ENCODE measurements at places on chromosomes 16 and 17.

GRCh38 chr17:62802561-62803205, 5.4 kb downstream of the MARCHF10 start:
- peaks cover 13% of the 10 kb centered on the region for H3K27me3 ChIP-seq
- DNase-seq: no peak
- H3K36me3 ChIP-seq: no peaks in the 10 kb centered on the region
- no peak overlapping the region for H3K27ac ChIP-seq

DNA sequence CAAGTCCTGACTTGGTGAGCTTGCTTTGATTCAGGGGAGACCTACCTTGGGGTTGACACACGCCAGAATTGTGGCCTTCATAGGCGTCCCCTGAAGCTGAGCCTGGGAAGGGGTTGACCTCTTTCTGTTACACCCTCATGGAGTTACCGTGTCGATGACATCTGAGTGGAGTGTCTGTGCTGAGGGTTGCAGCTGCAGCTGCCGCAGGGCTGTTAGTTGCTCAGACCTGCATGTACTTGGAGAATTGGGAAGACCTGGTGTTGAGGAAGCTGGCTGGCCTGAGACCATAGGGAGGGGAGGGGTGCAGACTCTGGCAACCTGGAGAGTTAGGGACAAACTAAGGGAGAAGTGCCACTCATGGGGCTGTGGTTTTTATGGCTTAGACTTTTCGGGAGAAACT, 9.6 kb downstream of the GSE1 start:
- H3K4me3 ChIP-seq: peak overlapping the region; percentile 52
- peak overlapping the region; percentile 63 for H3K27ac ChIP-seq
- H3K36me3 ChIP-seq: peaks cover 3% of the 10 kb centered on the region
- DNase-seq: no peak
- H3K27me3 ChIP-seq: no peaks in the 10 kb centered on the region

DNA sequence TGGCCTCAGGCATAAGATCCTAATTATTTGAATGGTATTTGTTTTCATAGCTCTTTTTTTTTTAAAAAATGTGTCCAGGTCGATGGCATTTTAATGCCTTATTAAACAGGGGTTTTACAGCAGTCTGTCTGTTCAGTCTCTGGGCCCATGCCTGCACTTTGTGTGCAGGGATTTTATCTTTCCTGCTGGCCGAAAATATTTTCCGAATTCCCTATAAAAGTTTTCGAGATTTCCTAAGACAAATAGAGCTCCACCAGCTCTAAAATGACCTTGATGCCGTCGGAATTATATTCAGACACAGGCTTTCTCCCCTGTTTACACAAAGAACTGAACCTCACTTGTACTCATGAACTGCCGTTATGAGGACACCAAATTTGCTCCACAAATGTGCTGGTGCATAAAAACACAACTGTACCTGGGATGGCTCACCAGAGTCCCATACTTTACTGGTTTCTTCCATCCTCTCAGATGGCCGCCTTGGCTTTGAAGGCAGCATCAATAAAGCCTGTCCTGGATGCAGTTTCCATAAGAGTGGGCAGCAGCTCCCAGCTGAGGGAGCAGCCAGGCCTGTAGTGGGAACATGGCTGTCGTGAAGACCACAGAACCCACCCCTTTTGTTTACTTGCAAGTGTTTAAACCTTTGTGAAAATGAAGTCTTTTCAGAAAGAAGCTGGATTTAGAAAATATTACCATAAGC, 44.9 kb downstream of the TBX4 start:
- no peak overlapping the region for H3K4me3 ChIP-seq
- H3K4me1 ChIP-seq: no peaks in the 10 kb centered on the region
- no peak overlapping the region for H3K27ac ChIP-seq
- peaks cover 27% of the 10 kb centered on the region for H3K27me3 ChIP-seq
- H3K36me3 ChIP-seq: no peaks in the 10 kb centered on the region

- no peaks in the 10 kb centered on the region for H3K36me3 ChIP-seq
- no peak for DNase-seq
- no peak overlapping the region for H3K27ac ChIP-seq
- no peak overlapping the region for H3K4me3 ChIP-seq
Observed at GRCh38 chr16:8474587-8474986, 115.7 kb downstream of the TMEM114 start.

DNA sequence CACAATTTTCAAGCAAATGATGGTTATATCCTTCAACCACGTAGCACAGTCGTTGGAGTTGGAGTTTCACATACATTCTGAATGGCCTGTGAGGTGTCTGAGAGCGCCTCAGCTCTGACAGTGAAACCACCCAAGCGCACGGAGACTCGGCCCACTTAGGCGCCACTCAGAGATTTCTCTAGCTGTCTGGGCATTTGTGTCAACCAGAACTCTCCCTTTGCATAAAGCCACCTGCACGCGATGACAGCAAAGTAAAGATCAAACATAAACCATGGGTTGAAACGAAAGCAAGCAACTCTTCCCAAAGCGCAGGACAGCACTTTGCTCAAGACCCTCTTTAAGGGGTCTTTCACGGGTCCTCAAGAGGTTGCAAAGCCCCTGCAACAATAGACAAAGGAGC, 533 bp downstream of the SLC6A4 start:
- peaks cover 31% of the 10 kb centered on the region for H3K4me1 ChIP-seq
- peaks cover 82% of the 10 kb centered on the region for H3K27me3 ChIP-seq
- H3K36me3 ChIP-seq: no peaks in the 10 kb centered on the region
- DNase-seq: no peak
- peak overlapping the region; percentile 87 for H3K4me3 ChIP-seq

GRCh38 chr16:48430890-48431289, 45.7 kb upstream of the SIAH1 start:
- no peak for DNase-seq
- H3K36me3 ChIP-seq: no peaks in the 10 kb centered on the region
- peaks cover 7% of the 10 kb centered on the region for H3K4me1 ChIP-seq
- H3K4me3 ChIP-seq: no peak overlapping the region
- H3K27me3 ChIP-seq: peaks cover 3% of the 10 kb centered on the region
- H3K27ac ChIP-seq: no peak overlapping the region

DNA sequence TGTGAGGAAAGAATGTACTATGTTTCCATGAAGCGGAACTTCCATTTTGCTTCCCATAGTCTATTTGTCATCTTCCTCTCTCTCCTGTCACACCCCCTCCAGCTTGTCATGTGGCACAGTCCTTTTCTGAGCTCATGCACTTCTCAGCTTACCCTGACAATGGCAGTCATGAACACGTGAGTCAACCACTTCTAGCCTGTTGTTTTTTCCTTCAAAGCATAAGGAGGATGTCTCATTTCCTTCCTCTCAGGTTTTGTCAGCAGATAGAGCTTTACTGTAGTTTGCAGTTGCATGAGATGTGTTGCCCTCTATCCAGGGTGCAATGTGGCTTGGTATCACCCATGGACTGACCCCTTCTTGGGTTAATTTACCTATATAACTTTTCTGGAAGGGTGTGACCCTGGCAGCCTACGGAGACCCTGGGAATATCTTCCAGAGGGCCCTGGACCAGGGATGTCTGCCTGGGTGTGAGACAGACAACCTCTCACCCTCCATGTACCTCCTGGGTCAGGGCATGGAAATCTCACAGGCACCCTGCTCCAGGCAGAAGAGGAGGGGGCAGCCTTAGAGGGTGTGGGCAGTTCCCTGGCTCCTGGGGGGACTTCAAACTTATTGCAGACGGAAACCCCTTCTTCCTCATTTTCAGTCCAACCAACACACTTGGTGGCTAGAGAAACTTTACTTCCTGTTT, 4.0 kb upstream of the ZNF267 start:
- no peak overlapping the region for H3K4me3 ChIP-seq
- peaks cover 2% of the 10 kb centered on the region for H3K4me1 ChIP-seq

DNA sequence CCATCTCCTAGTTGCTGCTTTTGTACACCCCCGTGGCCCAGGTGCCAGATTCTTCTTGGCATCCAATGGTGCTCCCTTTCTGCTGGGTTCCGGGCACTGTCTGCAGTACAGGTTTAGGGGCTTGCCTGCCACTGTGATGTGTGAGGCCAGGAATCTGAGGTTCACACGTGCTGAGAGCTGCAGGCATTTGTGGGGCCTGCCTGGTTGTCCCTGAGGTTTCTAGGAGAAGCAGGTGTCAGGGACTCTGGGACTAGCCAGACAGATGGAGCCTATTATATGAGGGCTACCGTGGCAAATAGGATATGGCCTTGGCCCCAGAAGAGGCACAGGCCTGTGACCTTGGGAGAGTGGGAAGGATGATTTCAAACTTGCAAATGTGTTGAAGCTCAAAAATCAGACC, 29.3 kb downstream of the NDEL1 start:
- DNase-seq: no peak
- H3K4me1 ChIP-seq: peaks cover 14% of the 10 kb centered on the region
- H3K36me3 ChIP-seq: peaks cover 15% of the 10 kb centered on the region
- no peak overlapping the region for H3K27ac ChIP-seq

- no peak overlapping the region for H3K4me3 ChIP-seq
- H3K4me1 ChIP-seq: peaks cover 7% of the 10 kb centered on the region
- H3K36me3 ChIP-seq: no peaks in the 10 kb centered on the region
- H3K27ac ChIP-seq: no peak overlapping the region
- DNase-seq: no peak
- H3K27me3 ChIP-seq: peaks cover 21% of the 10 kb centered on the region
Observed at GRCh38 chr16:83117810-83118209, 491.0 kb downstream of the CDH13 start.

- peaks cover 14% of the 10 kb centered on the region for H3K27me3 ChIP-seq
- DNase-seq: no peak
- H3K4me1 ChIP-seq: peaks cover 16% of the 10 kb centered on the region
- H3K27ac ChIP-seq: no peak overlapping the region
- H3K36me3 ChIP-seq: peaks cover 4% of the 10 kb centered on the region
Observed at GRCh38 chr17:6439951-6440350, 4.3 kb upstream of the PIMREG start.
